Suppressor macrophage treated with lipopolysaccharide for 1 hour (primary cell): ENCODE measurements at places on chromosomes 7 and 10.

DNA sequence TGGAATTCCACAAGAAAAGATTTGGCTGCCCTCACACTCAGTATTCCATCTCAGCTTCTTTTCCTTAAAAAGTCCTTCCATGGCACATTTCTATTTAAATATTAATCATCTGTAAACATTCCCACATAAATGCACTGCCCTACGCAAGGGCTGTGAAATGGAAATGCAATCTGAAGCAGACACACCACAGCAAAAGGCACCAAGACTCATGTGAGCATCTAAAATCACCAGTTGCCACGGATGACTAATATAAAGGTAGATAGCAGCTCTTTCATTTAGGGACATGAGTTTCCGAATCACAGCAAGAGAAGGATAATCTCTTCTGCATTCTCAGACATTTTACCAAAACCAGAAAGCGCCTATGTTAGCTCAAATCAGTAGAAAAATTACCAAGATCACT lies 31.6 kb downstream of the COA1 start:
- no peak for DNase-seq

GRCh38 chr7:43888993-43889945 lies 17.1 kb downstream of the URGCP start:
- DNase-seq = peak; percentile 39

DNA sequence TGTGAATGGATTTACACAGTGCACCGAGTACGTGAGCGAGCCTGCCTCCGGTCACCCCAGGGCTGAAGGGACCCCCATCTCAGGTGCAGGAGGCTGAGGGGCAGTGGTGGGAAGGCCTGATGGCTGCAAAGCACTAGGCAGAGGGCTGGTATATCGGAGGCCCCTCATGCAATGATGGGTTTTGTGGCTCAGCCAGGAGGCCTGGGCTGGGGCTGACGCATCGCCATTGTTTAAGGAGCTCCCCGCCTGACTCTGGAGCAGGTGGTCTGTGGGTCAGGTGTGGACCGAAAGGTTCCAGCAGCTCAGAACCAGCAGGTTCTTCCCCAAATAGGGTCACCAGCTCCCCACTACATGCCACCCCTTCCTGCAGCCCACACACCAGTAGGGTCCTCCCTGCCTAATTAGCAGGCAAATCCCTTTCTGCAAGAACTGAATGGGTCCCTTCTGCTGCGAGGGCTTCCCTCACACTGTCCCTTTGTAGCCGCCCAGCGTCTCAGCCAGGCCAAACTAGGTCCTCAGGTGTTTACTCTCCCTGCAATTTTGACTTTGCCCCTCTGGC lies 33.0 kb downstream of the OAT start:
- DNase-seq = no peak

GRCh38 chr10:11165591-11166543 lies 148.2 kb downstream of the CELF2 start:
- peak; percentile 62 for DNase-seq

DNA sequence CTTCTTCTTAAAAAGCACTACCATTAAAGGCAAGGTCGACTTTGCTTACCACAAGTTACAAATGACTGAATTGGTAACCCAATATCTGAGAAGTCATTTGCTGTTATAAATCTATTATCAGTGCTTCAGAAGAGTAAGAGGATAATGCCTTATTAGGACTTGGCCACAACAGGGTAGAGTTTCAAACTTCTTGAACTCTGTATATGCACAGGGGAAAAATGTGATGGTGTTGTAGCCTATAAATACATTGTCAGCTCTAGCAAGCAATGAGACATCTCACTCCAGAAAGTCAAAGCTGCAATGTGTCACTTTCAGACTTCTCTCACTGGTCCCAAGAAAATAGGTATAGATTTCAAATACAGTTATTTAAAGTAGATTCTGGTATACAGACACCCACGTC lies 9.3 kb downstream of the TFEC start:
- DNase-seq = no peak

GRCh38 chr7:20741801-20742200 lies 44.9 kb downstream of the SP8 start:
- no peak for DNase-seq

- no peak for DNase-seq
Measured at GRCh38 chr10:68938117-68938516, 17.9 kb upstream of the DDX21 start.

DNA sequence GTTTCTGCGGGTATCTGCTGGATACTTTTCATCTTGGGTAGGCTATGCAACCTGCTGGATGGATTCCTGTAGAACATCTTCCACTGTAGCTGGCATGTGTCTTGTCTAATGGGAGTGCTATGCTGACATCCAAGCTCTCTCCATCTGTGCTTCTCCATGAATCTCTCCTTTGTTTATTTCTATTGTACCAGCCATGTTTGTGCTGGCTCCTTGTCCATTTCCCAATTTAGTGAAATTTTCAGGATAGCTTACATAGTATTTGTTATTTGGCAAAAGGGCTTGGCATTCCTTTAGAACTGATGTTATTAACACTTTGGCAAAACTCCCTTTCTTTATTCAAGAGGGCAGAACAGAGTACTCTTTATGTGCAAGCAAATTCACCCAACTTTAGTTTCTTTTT lies 198.0 kb downstream of the CSTF2T start:
- no peak for DNase-seq

GRCh38 chr10:116722736-116723427 lies 19.5 kb downstream of the HSPA12A start:
- DNase-seq = no peak

DNA sequence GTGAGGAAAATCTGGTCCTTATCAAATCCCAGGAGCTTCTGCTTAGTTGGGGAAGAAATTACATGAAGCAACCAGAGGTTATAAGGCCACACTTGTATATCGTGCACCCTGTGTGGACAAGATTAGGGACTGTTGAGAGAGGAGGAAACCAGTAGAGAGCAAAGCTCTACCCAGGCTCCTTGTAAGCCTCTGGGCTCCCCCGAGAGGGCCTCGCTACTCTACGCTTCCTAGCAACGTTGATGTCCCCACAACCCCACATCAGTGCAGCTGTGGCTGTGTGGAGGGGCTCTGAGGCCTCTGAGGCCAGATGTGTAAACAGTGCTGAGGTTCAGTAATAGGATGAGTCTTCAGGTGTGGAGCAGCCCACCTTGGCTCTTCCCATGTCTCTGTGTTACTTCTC lies 16.0 kb downstream of the HIF1AN start:
- no peak for DNase-seq

DNA sequence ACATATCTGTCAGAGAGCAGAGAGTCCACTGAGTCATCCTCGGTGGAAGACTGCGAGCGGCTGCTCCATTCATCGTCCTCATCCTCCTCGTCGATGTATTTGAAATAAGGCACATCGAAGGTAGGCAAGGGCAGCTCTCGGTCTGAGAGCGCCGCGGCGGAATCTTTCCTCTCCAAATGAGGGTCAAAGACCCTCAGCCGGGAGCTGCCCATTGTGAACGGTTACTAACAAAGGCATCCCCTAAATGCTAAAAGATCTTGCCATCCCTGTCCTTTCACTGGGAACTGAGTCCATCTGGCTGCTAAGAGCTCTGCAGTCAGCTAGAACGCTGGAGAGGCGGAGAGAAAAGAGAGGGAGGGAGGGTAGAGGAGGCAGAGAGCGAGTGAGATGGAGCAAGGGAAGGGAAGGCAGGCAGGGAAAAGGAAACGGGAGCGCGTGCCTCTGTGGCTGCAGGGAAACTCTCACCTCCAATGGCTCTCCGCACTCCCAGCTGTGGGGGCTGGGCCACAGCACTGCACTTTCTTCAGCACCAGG lies 163.4 kb downstream of the RAPGEF5 start:
- no peak for DNase-seq

DNA sequence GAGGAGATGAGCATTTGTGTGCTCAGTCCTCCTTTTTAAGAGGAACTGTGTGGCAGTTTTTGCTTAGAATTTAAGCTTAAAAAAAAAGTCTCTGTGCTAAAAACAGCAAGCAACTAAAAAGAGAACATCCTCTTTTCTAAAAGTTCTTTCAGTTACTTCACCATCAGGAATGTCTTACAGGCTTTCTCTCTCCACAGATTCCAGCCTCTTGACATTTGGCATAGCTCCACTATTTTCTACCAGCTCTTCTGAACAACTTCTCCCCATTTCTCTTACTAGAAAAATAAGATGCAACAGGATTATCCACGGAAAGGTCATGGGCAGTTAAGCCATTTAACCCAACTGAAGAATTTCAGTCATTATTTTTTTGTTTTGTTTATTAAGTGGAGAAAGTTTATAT lies 13.2 kb downstream of the PCLO start:
- DNase-seq = no peak

GRCh38 chr10:107299606-107300005 lies 135.1 kb upstream of the SORCS1 start:
- DNase-seq = no peak

DNA sequence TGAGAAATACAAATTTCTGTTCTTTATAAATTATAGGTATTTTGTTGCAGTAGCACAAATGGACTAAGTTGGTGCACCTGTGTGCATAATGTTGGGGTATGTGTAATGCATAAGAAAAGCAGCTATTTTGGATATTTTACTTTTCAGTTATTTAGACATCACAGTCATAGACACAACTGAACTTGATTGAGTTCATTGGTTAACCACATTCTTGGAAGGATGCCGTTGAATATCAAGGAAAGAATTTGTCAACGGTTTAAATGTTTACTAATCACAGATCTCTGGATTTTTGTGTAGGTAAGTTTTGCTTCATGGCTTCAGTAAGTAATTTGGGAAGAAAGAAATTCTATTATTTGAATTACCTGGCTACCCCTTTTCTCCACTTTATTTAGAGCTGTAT lies 4.1 kb downstream of the OTUD1 start:
- no peak for DNase-seq

- DNase-seq = no peak
Measured at GRCh38 chr7:2175514-2175913, 57.2 kb downstream of the MAD1L1 start.

DNA sequence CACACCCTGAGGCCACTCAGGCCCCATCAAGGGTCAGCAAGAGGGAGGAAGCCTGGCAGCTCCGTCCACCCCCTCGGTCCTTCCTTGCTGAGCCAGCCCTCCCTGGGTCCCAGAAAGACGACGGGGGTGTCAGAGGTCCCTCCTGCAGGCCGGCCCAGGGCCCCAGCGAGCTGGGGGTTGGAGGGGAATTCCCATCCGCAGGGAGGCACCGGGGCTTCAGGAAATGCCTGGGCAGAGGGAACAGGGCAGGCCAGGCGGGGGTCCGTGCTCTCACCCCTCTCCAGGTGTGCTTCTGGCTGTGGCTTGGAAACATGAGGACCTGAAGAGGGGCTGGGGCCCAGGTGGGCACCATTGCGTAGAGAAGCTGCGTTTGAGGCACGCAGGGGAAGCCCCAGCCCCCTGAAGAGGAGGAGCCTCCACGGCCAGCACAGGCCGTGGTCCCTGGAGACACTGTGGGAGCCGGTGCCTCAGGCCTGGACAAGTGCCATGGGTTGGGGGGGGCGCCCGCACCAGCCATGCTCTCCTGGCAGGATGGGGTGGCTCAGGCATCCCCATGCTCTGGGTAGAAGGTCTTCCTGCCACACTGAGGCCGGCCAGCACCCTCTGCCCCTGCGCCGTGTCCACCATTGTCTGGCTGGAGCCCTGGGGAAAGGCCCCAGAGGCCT lies 66.7 kb downstream of the PDGFA start:
- DNase-seq = no peak

DNA sequence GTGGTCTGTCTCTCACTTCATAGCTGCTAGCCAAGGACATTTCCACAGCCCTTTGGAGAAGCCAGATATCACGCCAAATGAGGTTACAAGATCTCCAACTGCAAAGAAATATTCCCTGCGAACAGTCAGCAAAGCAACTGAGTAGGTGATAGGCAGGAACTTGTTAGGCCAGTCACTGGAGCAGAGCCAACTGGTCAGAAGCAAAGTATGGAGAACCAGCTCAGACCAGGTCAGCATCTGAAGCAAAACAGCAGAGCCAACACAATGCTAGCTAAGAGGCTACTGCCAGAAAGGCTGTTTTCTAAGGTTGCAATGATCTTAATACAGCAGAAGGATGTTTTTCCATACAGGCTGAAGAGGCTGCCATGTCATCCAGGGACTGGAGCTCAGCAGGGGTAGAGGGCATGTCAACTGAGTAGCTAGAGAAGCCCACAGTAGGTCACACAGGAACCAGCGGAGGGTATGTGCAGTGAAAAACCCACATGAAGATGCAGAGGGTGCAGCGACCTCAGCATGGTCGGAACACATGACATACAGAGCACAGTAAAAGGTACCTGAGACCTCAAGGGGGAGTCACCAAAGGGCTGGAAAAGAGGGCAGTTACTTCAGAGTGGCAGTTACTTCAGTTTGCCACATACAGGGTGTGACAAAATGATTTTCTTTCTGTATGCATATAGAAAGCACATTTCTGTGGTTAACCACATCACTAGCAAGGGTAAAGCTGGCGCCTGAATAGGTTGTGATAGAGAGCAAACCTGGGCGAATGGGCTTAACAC lies 8.9 kb downstream of the SEC31B start:
- DNase-seq = no peak

DNA sequence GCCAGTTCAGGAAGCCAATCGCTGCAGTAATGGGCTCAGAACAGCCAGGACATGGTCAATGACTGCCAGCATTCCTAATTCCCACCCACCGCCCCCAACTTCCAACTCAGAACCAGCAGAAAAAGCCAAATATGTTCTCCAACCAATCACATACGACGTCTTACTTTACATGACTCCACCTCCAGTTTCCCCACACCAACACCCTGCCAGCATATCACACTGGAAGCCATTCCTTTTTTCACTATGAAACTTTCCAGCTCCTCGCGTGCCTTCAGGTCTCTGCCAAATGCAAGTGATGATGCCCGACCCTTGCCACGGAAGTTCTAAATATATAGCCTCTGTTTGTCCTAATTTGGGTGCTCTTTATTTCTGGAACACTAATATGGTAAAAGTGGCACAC lies 12.5 kb downstream of the NPS start:
- DNase-seq = no peak

DNA sequence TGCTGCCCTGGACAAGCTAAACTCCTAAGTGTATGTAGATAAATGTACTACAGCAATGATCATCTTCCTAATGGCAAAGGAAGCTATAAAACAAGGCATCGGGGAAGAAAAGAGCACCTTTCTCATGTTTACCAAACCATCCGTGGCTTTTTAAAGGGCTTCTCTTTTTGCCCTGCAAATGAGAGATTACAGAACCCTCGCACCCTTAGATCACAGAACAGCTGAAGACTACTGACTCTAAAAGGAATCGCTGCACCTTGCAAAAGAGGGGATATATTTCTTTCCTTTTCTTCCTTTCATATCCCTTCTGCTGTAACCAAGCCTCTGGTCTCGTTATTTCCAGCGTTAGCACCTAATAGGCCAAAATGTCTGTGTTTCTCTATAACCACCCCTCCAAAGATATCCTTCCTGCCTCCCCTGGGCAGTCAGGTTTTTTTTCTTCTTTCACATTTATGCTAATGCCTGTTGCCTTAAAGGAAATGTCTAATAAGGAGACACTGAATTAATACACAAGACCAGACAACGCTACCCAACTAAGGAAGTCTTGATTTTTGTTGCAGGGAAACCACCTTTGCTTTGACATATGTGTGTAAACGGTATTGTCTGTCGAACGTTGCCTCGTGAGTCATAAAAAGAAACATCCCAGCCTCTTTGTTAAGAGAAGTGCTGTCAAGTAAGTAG lies 10.5 kb downstream of the ST8SIA6 start:
- DNase-seq = peak; percentile 69

GRCh38 chr7:137804836-137805235 lies 41.9 kb downstream of the DGKI start:
- no peak for DNase-seq

GRCh38 chr7:143181349-143181748 lies 1.9 kb upstream of the TAS2R39 start:
- no peak for DNase-seq
